Activated effector memory CD4-positive, alpha-beta T cell treated with anti-CD3 and anti-CD28 coated beads, Interleukin-2, amount 50 U/mL, for 16 hours (primary cell): ENCODE measurements at places on chromosomes 3 and 15.

DNA sequence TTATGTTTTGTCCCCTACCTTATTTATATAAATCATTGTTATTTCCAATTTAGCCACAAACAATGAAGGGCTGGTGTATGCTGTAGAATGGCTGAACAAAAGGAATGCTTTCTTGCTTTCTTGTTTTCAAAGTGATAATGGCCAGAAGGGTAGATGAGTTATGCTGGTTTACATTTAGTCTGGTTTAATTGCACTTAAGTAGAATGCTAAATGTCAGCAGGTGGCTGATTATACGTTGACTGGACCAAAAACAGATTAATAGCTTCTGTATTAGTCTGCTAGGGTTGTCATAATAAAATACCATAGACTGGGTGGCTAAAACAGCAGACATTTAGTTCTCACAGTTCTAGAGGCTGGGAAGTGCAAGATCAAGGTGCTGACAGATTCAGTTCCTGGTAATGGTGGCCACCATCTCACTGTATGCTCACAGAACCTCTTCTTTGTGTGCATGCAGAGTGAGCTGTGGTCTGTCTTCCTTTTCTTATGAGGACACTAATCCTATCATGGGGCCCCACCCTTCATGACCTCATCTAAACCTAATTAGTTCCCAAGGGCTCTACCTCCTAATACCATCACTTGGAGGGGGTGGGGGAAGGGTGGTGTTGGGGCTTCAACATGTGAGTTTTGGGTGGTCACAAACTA is 17.1 kb upstream of the XIRP1 start:
- no peak for DNase-seq

DNA sequence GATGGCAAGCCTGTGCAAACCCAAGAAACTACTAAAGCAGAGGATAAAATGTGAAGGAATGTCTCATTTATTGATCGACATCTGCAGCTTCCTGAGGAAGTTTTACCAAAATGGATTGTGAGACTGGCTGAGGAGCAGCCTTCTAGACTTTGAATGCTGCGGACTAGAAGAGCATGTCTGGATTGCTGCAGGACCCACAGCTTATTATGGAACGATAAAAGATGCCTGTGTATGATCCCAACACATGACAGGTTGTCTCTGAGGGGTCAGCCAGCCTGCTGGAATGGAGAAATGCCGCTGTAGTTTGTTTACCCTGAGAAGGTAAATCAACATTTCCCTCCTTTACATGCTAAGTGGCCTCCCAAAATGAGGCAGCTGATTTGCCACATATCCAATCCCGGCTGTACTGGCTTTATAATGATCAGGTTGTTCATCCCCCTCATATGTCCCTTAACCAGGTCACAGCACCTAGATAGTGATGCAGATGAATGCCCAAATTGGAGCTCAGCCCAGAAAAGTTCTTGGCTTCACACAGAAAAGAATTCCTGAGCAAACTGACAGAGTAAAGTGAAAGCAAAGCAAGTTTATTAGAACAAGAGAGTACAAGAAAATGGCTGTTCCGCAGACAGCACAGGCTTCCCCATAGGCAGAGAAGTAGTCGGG is 63.9 kb downstream of the IL12A start:
- DNase-seq: no peak

DNA sequence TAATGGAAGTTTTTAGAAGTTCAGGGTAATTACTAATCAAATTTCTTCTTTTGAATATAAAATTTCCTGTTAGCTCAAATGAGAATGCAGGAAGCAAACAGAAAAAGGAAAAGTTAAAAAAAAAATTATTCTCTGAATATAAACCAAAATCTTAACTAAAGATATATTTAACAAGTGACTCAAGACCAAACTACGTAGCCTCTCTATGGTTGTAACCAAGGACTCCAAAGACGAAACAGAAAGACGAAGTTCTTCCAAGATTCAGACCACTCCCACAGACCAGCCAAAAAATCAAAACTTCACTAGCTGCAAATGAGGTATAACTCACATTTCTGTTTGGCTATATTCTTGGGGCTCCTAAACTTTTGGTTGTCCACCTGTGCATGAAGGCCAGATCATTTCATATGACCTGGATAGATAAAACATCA is 846.5 kb upstream of the ALCAM start:
- no peak for DNase-seq

DNA sequence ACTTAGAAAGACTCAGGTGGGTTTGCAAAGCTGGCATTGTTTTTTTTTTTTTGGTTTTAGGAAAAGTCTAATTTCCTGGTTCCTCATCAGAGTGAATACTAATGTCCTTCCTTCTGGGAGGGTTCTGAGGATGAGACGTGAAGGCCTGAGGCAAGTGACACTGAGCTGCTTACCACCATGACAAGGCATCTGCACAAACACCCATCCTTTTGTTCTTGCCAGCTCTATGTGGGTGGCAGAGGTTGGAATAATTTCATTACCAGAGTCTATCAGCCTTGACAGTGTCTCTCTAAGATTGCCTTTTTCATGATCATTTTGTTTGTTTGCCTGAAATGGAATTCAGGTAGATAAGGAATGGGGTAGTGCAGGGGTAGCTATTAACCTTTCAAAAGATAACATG is 17.1 kb downstream of the RTP4 start:
- DNase-seq: no peak

DNA sequence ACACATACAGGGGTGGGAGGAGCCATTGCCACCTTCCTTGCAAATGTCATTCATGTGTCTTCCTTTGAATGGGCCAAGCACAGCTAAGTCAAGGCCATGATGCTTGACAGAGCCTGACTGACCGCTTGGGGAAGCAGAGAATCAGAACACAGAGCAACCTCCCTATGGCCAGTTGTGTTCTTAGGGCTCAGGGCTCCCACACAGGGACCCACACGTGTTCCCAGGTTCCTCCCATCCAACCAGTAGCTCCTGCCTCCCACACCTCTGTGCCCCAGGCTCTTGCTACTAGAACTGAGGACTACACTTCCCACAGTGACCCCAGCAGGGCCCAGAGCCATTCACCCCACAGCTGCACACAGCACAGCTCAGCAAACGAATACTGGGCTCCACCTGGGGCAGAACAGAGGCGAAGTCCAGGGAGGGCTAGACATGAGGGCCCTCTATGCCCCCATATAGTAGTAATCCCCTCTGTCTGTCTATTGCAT is 42.9 kb downstream of the KLF15 start:
- DNase-seq: peak; percentile 31

DNA sequence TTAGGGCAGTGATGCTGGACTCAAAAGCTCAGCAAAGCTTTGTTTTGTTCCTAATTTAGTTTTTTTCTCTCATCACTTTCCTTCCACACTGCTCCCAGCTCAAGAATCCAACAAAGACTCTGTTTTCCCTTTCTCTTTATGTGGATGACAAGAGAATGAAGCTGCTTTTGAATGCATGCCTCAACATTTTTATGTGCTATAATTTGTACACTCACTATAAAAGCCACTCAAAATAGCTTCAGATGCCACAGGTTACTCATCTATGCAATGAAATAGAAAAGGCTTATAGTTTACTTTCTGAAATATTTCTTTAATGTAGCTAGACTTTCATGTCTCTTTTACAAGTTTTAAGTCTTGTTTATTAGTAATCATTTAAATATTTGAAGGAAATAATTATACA is 714.9 kb downstream of the OTOL1 start:
- no peak for DNase-seq

- no peak for DNase-seq
These were observed 18.2 kb downstream of the ABTB1 start for GRCh38 chr3:127690823-127691452.

- DNase-seq: no peak
These were observed 53.3 kb upstream of the MELTF start for GRCh38 chr3:197082871-197083270.

GRCh38 chr3:196440041-196440537 is 7.9 kb upstream of the UBXN7 start:
- DNase-seq: no peak

GRCh38 chr3:190124067-190124466 is 3.4 kb upstream of the P3H2 start:
- DNase-seq: no peak

DNA sequence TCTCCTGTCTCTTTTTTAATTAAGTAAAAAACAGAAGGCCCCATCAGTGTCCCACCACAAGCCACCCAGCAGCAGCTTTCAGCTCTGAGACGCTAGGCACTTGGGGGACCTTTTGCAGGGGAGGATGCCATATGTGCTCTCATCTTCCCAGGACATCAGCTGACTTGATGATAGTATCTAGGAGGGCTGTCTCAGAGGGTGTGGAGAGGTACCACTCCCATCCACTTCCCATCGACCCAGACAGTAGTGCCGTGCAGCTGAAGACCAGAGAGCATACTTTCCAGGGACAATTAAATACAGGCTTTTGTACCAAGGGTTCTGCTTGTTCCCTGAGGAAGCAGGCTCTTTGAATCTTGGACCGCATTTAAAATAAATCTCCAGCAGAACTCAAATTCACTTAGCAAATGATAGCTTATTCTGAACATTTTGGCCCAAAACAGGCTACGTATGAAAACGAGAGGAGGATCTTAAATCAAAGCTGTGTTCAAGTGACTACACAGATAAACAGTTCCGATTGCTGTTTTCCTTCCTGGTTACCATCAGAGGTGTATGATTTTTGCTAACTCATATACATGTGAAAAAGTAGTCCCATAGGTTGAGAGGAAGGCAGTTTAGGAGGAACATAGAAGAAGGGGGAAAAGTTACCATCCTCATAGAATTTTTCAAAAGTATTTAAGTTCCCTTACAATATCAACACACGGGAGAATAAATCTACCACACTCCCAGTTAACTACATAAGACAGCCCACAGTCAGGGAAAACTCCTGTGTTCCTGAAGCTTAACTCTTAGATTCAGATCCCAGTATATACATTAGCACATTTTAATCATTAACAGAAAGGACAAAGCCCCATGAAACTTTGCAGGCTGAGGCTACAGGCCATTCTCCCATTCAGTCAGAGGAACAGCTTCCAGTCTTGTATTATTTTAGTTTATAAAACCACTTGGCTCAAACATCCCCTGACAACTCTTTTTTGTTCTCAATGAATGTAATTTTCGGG is 9.5 kb downstream of the WNT5A start:
- no peak for DNase-seq

- no peak for DNase-seq
These were observed 195.8 kb downstream of the CBLB start for GRCh38 chr3:105672996-105673395.

- no peak for DNase-seq
These were observed 70.3 kb upstream of the SMAD3 start for GRCh38 chr15:66994927-66995656.

GRCh38 chr3:27971600-27971999 is 249.5 kb upstream of the EOMES start:
- DNase-seq: no peak

DNA sequence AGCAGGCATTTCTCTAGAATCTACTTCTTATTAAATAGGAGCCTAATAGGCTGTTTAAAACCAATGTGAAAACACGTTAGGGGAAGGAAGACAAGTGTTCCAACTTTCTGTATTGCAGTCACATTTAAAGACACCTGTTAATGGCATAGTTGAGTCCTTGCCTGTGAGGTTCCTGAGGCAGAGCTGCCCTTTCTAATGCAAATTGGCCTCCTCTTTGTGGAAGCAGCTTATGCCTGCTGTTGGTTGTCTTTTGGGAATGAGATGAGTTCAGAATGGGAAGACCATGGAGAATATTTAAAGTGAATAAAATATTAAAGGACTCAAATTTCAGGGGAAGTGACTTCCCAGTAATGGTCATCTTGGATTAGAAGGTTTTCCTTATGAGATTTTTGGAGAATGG is 51.2 kb downstream of the NEK11 start:
- no peak for DNase-seq

DNA sequence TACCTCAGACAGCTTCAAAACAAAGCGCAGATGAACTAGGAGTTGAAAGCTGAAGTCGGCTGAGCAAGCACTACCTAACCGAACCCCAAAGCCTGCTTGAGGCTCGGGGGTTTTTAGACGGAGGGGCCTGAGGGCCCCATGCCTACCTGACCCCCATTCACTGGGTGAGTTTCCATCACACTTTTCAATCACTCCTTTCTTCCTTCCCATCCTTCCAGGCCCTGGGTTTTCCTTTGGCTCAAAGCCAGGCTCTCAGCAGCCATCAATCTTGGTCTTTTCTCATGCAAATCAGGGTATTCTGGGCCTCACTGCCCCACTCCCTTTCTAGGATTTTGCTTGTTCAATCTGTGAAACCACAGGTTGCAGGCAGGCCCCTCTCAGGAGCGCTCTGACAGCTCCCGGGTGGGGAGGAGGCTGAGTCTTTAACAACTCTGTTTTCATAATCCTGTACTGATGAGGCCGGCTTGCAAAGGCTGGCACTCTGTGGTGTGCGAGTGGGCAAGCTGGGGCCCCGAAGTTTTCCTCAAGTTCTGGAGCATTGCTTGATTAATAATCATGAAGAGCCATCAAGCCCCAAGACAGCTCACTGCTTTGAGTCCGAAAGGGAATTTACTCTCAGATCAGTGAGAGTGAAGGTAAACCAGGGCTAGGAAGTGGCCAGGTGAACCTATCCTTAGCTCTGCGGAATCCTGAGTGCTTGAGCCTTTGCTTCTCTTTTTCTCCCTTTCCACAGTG is 97.6 kb downstream of the FRMD4B start:
- peak; percentile 79 for DNase-seq

- DNase-seq: no peak
These were observed 370.4 kb downstream of the TUSC7 start for GRCh38 chr3:117079997-117080396.

GRCh38 chr3:53665608-53666425 is 171.4 kb downstream of the CACNA1D start:
- DNase-seq: no peak

DNA sequence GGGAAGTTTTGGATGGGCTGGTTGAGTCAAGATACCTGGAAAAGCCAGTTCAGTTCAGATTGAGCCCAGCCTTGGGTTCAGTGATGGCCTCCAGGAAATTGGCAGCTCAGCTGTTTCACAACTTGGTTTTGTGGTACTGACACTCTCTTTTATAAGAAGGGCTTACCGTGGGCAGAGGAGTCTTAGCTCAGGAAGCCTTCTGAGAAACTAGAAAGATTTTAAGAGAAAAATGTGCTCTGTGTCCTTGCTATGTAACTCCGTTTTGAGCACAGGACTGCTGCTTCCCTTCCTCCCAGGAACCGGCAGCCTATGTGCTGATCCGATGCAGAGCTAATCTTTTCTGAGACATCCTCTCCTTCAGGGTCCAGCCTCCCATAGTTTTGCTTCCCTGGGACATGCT is 46.6 kb upstream of the RASGRP1 start:
- peak; percentile 70 for DNase-seq

DNA sequence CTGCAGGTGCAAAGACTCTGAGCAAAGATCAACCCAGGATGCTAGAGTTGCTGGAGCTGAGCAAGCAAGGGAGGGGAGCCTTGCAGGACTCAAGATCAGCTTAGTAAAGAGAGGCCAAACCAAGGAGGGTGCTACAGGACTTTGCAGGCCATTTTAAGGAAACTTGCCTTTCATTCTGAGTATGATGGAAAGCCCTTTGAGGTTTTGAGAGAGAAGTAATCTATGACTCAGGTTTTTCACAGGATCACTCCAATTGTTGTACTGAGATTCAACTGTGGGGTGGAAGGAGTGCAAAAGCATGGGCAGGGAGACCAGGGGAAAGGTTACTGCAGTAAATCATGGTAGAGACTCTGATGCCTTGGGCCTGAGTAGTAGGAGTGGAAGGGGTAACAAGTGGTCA is 260.4 kb upstream of the GPR149 start:
- DNase-seq: no peak

- no peak for DNase-seq
These were observed 33.8 kb downstream of the FAIM start for GRCh38 chr3:138642226-138642926.
